ENCODE measurements at places on chromosomes 7 and 10. TPM values are rescaled to one million over a fixed set of nuclear protein-coding genes. Genes with fewer than 3 reads are reported as not detected.

RNF32 gene
- 1.6 TPM for polyA plus RNA-seq

MKX gene
- polyA plus RNA-seq = not detected

PDE1C gene
- polyA plus RNA-seq = 3.3 TPM

GRCh38 chr10:101285519-101286070, 56.3 kb upstream of the LBX1 start:
- DNase-seq = peak; percentile 73

DNA sequence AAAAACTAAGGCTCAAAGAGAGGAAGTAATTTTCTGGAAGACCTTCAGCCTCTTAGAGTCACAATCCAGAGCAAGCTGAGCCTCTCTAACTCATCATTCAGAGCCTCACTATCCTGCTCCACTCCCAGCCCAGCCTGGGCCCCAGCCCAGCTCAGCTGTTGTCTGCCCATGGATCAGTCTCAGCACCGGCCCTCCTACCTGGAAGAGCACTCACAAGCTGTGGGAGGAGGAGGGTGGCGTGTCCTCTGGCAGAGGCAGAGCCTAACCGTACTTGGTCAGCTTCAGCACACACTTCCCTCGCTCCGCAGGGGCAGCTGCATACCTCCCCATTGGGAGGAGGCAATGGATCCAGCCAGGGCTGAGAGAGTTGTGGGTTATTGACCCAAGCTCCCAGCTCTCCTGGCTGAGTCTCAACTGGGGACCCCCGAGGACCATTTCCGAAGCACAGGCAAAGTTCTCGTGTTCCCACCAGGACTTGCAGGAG, 66.7 kb upstream of the GPR26 start:
- no peak for DNase-seq

DNA sequence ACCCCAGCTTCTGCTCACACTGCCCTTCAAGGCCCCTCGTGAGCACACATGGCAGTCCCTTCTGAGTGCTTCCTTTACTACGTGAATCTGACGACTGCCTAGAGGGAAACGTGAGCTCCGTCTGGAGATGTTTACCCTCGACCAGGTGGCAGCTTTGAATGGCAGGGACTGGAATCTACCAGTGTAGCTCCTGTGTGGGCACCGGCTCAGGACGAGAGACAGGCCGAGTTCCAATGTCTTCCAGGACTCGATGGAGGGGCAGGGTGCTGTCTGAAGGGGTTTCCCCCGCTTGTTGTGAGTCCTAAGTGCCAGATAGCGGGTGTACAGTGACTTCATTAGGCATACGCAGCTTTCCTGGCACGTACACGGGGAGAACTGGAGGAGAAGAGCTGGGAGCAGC, 229.9 kb downstream of the ADARB2 start:
- no peak for DNase-seq

- DNase-seq = no peak
These were observed 331.1 kb downstream of the KIF20B start for GRCh38 chr10:90032519-90032918.

DNA sequence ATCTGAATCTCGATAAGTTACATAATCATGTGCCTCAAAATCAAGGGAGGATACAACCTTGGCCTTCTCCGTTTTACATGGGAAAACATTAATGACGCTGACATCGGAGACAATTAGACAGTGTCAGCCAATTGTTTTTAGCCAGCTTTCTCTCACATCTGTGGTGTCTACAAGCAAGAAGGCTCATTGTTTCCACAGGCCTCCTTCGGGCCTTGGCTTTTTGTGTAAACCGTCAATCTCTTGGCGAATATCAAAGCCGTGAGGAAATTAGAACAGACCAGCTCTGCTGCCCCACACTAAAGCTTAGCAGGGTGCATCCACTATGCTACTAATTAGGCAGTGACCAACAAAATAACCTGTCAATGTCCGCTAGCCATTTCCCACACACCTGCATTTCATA, 43.2 kb downstream of the VAX1 start:
- no peak for DNase-seq

- no peak for DNase-seq
These were observed 166.5 kb upstream of the RHEB start for GRCh38 chr7:151686016-151686766.

DNA sequence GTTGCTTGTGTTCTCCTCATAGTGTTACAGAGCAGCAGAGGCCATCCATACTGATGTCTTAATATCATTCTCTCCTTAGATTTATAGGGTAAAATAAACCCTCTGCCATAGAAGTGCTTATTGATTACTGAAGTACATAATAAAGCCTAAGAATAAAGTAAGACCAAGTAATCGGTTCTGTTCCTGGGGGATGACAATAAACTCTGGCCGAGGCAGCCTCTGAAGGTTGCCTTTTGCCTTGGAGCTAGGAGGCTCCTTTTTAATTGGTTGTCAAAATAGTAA, 711.6 kb upstream of the GALNT17 start:
- no peak for DNase-seq

DNA sequence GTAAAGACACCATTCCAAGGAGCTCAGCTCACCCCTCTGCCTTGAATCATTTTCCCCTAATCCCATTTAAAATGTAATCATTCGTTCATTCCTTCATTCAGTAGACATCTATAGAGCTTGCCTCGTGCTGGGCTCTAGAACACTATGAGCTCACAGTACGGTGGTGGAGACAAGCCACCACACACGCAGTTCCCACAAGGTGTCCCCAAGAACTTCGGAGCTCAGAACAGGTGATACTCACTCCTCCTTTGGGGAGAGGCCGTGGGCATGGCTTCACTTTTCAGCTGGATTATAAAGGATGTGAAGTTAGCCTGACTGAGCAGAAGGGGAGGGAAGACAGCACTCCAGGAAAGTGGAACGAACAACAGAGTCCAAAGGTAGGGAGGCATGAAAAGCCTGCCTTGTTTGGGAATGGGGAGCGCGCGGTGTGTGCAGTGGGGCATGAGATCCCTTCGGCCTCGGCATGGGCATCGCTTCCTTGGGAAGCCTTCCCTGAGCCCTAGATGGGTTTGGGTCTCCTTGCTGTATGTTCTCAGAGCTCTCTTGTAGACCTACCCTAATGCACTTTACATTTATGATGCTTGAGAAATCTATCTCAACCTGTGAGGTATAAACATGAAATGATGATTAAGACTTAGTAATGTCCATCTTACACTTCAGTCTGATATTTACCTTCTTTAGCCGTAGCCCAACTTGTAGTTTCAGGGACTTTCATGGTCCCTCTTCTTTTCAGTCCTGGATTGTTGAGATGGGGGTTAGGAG, 809 bp upstream of the OGA start:
- peak; percentile 71 for DNase-seq
